Hematopoietic multipotent progenitor cell (in vitro differentiated cells): ENCODE measurements at places on chromosomes 7 and 10.
A peak's percentile ranks its signal among the peaks of the same experiment; 100 is the strongest.

DNA sequence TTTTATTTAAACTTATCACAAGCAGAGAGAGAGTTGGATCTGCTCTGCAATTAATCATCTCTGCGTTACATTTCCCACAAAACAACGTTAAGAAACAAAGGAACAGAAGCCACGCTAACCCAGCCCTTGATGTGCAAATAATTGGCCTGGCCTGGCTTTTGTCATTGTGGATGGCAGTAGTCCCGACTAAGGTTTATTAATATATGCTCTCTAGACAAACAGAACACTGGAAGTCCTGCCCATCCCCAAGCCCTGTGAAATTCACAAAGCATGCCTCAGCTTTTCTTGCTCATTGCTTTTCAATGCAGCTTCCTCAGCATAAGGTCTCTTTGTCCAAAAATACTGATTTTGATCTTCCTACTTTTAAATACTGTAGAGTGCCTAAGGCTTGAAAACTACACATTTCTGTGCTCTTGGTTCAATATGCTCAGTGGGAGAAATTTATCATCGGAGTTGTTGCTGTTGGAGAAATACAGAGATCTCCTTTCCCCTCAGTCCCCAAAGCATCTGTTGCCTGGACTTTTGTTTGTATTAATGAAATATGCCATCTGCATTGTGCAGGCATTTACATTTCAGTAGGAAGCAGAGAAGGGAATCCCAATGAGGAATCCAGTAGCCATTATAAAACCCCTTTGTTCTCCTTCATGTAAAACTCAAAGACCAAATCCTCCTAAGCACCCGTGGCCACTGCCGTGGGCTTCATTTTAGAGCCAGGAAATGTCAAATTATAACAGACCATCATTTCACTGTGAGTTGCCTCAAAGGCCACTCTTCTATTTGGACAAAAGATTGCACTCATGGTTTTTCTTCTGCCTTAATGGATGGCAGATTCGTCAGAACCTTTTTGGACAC lies 61.1 kb downstream of the SORCS1 start:
- no peak for DNase-seq

GRCh38 chr7:73912223-73912622 lies 51.3 kb downstream of the TMEM270 start:
- no peak for DNase-seq

GRCh38 chr7:98913612-98914011 lies 35.3 kb downstream of the TRRAP start:
- no peak for DNase-seq

- DNase-seq, result no peak
These were observed 6.4 kb upstream of the MYL10 start for GRCh38 chr7:101635484-101635883.

DNA sequence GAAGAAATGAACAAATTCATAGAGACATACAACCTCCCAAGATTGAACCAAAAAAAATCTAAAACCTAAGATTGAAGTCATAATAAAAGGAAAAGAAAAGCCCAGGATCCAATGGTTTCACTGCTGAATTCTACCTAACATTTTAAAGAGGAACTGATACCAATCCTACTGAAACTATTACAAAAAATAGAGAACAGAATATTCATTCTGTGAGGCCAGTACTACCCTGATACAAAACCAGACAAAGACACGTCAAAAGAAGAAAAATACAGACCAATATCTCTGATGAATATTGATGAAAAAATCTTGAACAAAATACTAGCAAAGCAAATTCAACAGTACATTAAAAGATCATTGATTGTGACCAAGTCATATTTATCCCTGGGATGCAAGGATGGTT lies 128.5 kb upstream of the STEAP1 start:
- no peak for DNase-seq

DNA sequence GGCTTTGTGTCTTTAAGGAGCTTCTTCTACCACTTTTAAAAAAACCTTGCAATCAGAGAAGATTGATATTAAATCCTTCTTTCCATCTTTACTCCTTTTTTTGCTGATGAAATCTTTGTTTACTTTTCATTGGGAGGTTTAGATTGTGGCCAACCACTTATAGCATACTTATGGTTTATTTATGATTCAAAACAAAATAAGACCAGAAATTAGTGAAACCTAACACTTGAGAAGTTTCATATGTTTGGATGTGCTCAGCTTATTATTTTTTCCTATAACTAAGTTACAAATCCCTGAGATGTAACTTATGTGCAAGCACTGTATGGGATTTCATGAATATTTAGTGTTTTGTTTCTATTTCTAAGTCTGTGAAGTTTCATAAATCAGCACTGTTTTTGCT lies 13.5 kb upstream of the PRPS1L1 start:
- DNase-seq, result no peak

DNA sequence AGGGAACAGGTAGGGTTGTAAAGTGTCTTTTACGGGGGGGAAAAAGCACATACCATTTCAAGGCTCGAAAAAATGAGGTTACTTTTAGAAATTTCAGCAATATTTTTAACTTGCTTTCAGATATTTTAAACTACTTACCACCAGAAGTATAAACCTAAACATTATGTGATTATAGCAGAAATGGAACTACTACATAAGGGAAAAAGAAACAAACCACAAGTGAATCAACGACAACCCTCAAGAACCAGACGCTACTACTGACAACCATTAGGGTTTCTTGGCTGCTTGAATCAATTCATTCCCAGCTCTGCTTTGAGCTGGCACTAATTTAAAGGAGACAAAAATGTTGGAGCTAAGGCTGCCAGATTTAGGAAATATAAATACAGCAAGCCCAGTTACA lies 80.1 kb downstream of the ZFAND4 start:
- no peak for DNase-seq

- peak; percentile 65 for DNase-seq
These were observed 345.0 kb downstream of the SORCS1 start for GRCh38 chr10:106819490-106819889.
